ENCODE measurements at places on chromosomes 7 and 10.

GRCh38 chr7:25261545-25262140, 33.4 kb upstream of the NPVF start:
- no peak for DNase-seq

GRCh38 chr7:134056816-134057215, 70.3 kb upstream of the LRGUK start:
- no peak for DNase-seq

- no peak for DNase-seq
Observed at GRCh38 chr7:102892631-102893278, 20.0 kb upstream of the LRRC17 start.

DNA sequence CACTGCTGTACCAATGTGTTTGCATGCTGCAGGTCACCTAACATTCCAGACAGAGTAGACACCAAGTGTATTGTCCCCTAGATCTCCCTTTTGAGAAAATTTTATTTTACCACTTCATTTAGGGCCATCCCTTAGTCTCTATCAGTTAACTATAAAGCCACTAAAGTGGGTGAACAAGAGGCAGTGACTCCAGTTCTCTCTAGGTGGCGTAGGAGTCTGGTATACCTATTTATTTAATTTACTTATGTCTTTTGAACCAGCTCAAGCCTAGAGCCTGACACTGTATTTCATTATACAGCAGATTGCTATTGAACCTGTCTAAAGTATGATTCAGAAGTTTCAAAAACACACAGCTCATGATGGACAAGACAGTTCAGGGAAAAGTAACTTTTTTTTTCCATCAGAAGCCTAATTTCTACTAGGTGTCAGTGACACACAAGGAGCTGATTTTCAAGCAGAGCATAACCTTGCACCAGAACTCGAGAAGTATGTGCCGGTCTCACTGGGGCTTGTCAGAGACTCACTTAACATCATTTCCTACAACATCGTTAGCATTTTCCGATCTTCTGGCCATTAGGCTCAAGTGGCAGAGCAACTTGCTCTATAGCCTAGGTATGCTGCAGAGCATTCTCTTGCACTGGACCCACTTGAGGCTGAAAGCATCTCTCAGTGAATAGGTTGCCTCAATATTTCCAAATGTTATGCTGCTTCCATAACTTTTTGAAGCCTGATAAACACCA, 175.4 kb downstream of the CDC14C start:
- no peak for DNase-seq

DNA sequence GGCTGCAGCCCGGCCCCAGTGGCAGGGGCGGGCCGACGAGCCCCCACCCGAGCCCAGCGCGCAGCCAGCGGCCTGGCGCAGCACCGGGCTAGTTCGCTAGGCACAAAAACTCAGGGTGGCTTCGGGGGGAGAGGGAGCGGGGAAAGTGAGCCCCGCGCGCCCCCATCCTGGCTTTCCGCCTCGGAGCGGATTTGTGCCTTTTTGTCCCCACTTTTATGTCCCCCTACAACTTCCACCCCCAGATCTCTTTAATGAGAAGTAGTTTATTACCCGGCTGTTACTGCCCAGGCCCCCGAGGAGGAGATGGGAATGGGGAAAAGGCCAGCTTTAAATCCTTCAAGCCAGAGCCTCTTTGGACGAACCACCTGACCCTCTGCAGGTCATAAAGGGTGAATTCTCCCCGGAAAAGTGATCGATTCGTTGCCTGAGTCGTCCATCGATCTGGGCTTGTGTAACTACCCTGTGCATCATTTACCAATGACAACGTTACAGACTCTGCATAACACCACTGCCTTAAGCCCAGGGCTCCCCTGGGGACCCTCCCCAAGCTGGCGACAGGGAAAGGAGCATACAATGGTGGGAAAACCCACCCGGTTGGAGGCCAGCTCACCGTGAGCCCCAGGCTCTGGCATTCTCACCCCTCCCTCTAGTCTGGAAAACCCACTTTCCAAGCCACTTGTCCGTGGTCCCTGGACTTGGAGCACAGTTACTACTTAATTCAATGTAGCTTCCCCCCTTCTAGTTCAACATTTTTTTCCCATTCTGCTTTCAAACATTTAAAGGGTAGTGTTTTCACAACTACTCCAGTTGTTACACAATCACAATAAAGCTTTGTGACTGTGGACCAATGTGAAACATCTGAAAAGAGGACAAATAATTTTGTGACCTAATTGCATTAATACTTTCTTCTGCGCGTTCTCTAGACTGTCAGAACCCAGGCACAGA, 748 bp upstream of the SH3PXD2A start:
- no peak for DNase-seq

GRCh38 chr10:115844591-115844990, 428.4 kb downstream of the GFRA1 start:
- DNase-seq, result no peak

DNA sequence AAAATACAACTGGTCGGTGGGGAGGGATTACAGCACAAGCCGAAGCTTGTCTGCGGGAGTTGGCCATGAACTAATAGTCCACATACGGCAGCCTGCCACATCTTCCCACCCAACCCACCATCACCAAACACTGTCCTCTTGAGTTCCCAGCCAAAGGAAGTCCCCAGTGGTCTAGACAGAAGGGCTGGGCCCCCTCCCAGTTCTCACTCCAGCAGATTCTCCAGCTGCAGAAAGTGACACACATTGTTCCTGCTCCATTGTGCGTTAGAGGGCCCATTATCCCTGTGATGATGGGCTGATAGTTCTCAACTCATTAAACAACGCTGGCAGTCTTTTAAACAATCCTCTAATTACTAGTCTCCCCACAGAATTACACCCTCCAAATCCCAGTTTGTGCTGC, 148.0 kb downstream of the FGFR2 start:
- DNase-seq, result no peak

DNA sequence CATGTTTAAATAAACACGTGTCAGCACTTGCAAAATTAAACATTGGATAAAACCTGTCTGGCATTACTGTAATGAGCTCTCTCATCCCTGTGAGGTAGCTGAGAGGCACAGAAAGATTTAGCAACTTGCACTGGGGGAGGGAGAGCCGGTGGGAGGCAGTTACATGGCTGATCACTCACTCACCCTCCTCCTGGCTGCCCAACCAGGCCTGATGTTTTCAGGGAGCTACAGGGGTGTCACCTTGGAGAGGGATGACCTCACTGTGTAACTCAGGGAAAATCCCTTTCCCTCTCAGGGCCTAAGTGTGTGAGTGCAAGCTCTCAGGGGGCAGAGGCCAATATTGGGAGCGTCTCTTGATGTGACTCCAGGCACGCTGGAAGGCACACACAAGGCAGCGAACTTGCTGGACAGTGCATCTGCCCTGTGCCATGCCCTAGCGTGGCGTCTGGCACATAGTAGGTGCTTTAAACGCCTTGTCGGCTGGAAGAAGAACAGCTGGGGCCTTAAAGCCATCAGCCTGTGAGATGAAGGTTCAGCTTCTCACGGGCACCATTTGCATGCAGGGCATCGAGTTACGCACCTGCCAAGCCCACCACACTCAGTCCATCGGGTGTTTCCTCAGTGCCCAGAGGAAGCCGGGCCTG, 51.1 kb downstream of the ELFN1 start:
- no peak for DNase-seq

DNA sequence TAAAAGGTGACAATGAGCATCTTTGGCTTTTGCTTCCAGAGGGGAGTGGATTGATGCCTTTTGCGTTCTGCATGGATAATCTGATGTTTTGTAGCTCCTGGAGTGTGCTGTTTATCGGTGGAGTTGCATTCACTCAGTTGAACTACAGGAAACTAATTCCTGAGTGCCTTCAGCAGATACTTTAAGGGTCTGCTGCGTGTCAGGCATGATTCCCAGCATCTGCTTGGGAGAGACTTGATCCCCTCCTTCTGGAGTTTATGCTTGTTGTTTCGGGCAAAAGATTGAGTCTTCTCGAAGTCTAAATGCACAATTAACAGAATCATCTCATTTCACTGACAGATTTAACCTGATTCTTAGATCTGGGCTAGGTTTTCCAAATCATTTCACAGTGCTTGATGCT, 46.2 kb downstream of the CELF2 start:
- DNase-seq, result no peak

GRCh38 chr7:22601003-22601402, 101.0 kb upstream of the STEAP1B start:
- DNase-seq, result no peak

- no peak for DNase-seq
Observed at GRCh38 chr10:132862485-132863420, 76.8 kb upstream of the NKX6-2 start.

- no peak for DNase-seq
Observed at GRCh38 chr7:140417456-140418155, 13.7 kb downstream of the RAB19 start.

DNA sequence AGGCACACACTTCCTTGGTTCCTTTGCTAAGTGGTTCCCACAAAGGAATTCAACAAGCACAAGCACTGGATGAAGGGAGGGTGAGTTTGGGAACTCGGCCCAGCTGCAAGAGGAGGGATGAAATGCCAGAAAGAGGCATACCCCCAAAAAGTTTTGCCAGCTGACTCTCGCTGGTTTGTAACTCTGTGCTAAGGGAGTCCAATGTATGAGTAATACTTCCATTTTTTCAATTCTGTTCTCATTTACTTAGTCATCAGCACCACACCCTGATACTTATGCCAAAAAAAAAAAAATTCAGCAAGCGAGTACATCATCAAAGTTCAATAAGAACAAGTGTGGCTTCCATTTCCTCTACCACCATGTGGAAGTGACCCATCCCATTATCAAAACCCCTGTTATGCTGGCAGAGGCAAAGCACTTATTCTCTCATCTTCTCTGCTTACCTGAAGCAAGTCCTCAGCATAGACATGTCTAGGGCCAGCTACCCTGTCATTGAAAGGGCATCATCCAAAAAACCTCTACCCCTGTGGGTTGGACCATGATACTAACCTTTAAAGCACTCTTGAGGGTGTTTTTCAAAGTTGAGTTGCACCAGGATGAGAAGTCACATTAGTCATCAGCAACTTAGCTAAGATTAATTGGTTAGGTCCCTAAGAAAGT, 6.9 kb upstream of the HYCC1 start:
- DNase-seq, result no peak

DNA sequence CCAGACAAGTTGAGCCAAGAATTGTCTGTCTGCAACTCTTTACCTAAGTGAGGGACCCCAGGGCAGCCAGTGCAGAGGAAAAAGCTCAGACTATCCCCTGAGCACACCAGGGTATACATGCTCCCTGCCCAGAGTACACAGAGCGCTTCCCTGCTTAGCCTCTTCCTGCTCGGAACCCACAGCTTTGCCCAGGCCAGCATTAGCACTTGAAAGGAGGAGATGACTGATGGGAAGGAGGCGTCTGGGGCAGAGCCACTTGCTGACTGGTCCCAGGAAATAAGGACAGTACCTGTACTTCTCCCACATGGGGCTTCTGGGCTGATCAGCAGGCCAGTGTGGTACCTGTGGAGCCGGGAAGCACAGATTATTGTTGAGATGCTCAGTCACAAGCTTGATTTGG, 48.4 kb upstream of the TRIM8 start:
- DNase-seq, result no peak

DNA sequence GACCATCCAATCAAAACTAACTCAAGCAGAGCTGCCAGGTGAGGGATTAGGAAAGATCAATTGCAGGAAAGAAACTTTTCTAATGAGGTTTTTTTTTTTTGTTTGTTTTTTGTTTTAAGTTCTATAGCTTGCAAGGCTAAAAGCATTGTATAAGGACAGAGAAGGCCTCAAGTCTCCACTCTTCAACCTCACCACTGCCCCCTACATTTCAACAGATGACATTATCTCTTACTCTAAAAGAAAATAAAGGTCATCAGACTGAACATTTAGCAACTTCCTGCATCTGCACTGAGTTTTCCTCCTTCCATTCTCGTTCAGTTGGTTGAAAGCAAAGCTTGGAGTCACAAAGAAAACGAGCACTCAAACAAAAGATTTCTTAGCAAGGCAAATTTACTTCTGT, 45.2 kb upstream of the EXOC4 start:
- DNase-seq, result no peak

DNA sequence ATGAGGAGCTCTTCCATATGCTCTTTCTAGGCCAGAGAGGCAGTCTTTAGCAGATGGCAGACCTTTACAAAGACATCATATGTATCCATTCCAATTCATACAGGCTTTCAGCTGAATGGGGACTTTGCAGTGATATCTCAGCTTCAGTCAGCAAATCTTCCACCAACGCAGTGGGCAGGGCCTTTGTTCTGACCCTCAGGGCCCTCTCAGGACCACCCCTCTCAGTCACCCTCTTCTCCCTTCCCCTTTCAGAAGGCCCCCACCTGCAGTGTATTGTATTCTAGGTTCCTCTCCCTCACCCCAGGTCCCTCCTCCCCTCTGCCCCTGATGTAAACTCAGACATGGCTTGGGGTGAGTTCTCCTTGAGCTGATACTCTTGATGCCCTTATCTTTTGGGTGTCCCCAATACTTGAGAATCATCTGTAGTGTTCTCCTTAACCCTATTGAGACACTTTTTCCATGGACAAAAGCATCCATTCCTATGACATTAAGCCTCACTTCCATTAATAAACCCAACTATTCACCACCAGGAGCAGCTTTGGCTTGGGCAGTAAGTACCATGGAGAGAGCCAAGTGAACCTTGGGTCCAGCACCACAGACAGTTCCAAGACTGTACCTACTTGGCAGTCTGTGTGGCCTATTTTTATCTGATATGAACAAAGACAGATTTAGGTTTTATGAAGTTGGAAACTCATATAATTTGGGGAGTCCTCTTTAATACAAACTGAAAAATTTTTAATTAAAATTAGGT, 62.7 kb downstream of the ADCYAP1R1 start:
- no peak for DNase-seq

DNA sequence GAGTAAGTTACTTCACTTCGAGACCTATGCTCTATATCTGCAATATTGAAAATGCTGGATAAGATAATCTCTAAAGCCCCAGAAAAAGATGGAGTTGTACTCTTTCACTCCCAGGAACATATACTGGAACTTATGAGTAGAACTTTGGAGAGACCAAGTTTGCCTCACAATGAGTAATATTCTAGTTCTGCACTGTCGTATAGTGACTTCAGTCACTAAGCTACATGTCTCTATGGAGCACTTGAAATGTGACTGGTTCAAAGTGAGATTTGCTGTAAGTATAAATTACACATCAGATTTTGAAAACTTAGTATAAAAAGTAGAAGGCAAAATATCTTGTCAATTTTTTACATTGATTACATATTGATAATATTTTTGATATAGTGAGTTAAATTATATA, 116.4 kb downstream of the PTEN start:
- DNase-seq, result no peak

DNA sequence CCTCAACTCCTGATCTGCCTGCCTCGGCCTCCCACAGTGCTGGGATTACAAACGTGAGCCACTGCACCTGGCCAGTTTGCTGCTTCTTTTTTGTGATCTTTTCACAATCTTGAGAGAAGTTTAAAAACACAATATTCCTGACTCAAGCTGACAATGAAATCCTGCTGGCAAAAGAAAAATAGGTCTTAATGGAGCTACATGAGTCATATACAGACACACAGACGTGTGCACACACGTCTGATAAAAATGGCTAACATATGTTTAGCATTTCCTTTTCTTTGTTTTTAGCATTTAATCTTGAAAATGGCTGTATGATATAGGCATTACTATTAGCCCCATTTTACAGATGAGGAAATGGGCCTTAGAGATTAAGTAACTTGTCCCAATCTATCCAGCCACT, 29.4 kb upstream of the RAB18 start:
- DNase-seq, result no peak
